ENCODE measurements at places on chromosomes 1 and 21. TPM values are rescaled to one million over a fixed set of nuclear protein-coding genes. Genes with fewer than 3 reads are reported as not detected.

SLC1A7 gene
- total RNA-seq = not detected

UBASH3A gene
- total RNA-seq = not detected

DNA sequence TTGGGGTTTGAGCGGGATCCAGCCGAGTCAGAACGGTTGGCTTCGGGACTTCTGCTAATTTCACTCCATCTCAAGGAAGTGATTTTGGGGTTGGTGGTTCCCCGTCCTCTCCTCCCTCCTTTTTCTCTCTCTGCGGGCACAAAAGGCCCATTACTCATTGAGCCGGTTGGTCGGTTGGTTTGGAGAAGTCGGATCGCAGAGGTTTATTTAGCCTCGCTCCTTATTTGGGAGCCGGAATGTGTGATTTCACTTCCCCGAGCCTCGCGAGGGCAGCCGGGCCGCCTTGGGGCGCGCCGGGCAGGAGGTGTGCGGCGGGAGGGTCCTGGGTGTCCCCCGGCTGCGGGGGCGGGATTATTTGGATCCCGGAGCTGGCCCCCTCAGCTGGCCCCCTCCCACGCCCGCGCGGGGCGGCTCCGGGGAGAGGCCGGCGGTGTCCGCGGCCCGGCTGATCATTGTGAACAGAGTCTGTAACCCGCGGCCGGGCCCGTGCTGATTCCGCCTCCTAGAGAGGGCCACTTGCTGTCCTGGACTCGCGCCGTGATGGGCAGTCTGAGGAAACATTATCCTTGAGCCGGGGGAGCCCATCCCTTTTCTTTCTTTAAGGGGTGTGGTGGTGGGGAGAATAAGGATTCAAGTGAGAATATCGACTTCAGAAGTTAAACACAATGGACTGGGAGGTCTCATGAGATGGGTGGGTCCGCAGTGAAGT is 1.2 kb downstream of the MAPKAPK2 start:
- no peaks in the 10 kb centered on the region for H3K27me3 ChIP-seq
- DNase-seq = peak; percentile 57
- peaks cover 59% of the 10 kb centered on the region for H3K4me1 ChIP-seq
- peak overlapping the region; percentile 70 for H3K27ac ChIP-seq
- no peaks in the 10 kb centered on the region for H3K36me3 ChIP-seq

DNA sequence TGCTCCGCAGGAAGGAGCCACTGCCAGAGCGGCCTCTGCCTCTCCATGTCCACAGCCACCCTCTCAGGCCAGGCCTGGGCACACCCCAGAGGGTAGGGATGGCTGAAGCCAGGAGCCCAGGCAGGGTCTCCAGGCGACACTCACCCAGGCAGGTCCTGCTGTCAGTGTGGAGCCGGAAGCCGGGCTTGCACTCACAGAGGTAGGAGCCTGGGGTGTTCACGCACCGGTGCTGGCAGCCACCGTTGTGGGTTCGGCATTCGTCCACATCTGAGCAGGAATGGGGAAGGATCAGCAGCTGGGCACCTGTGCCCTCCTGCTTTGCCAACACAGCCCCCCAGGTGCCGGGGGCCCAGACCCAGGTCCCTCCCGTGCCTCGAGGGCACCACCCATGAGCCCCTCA is 69.5 kb downstream of the ARHGEF16 start:
- no peak overlapping the region for H3K4me3 ChIP-seq
- no peaks in the 10 kb centered on the region for H3K36me3 ChIP-seq
- no peaks in the 10 kb centered on the region for H3K27me3 ChIP-seq
- DNase-seq = no peak
- no peak overlapping the region for H3K27ac ChIP-seq
- 0 out of 2 replicates have a peak, but pooled peaks cover 4% of the 10 kb centered on the region for H3K4me1 ChIP-seq

DNA sequence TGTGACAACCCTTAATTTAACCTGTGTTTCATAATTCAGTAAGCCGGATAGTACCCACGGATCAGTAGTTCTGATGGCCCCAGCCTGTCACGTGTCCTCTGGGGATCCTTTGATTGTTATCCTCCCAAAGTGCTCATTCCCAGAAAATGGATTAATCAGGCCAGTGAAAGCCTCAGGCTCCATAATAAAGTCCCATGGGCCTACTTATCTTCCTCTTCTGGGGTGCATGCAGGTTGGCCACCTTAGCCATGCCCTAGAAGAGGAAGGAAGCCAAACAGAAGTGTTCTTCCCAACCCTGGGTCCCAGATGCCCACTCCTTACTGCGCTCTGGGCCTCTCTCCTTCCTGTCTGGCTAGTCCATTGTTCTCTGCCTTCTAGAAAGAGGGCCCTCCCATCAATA is 146.1 kb downstream of the EDEM3 start:
- no peaks in the 10 kb centered on the region for H3K36me3 ChIP-seq
- DNase-seq = no peak
- no peaks in the 10 kb centered on the region for H3K27me3 ChIP-seq
- H3K4me1 ChIP-seq = no peaks in the 10 kb centered on the region
- H3K4me3 ChIP-seq = no peak overlapping the region

GRCh38 chr1:157958263-157958662 is 35.2 kb upstream of the KIRREL1 start:
- H3K4me1 ChIP-seq = no peaks in the 10 kb centered on the region
- H3K4me3 ChIP-seq = no peak overlapping the region
- DNase-seq = no peak
- no peaks in the 10 kb centered on the region for H3K27me3 ChIP-seq
- no peak overlapping the region for H3K27ac ChIP-seq

- H3K27me3 ChIP-seq = no peaks in the 10 kb centered on the region
- peak overlapping the region; percentile 21 for H3K4me3 ChIP-seq
- no peaks in the 10 kb centered on the region for H3K36me3 ChIP-seq
- no peak for DNase-seq
These were observed 64.0 kb upstream of the COA6 start for GRCh38 chr1:234309243-234309597.

DNA sequence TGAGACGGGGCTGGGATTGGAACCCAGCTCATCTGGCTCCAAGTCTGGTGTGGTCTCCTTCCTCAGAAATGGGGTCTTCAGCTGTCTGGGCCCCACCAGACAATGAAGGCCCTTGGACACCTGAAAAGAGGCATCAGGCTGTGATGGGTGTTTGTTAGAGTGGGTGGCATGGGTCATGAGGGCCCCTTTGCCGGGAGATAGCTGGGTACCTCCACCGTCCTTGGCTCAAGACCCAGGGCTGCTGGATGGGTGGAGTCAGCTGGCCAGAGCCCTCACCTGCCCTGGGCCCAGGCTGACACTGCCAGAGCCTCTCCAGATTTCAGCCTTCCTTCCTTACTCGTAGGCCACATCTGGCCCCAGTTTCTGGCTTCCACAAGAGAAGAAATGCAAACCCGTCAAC is 13.4 kb upstream of the TTC22 start:
- no peak for DNase-seq
- no peaks in the 10 kb centered on the region for H3K36me3 ChIP-seq
- H3K27ac ChIP-seq = no peak overlapping the region
- H3K4me1 ChIP-seq = no peaks in the 10 kb centered on the region

GRCh38 chr1:169109561-169110134 is 3.2 kb downstream of the ATP1B1 start:
- peak; percentile 95 for DNase-seq
- peaks cover 4% of the 10 kb centered on the region for H3K36me3 ChIP-seq
- peaks cover 58% of the 10 kb centered on the region for H3K4me1 ChIP-seq
- H3K4me3 ChIP-seq = peak overlapping the region; percentile 99
- peak overlapping the region; percentile 97 for H3K27ac ChIP-seq

ECM1 gene
- 0.95 TPM for total RNA-seq
